ENCODE measurements at places on chromosomes 5 and 9.

DNA sequence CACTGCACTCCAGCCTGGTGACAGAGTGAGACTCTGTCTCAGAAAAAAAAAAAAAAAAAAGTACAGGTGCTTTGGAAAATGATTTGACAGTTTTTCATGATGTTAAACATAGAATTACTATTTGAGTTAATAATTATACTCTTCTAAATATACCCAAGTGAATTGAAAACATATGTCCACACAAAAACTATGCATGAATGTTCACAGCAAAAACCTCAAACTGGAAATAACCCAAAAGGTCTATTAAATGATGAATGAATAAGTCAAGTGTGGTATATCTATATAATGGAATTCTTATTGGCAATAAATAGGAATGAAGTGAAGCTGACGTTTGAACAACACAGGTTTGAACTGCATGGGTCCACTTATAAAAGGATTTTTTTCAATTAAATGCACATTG lies 207.2 kb upstream of the DAB2 start:
- DNase-seq: no peak

- DNase-seq: no peak
These were observed 32.0 kb upstream of the PANK3 start for GRCh38 chr5:168611165-168611564.

- no peak for DNase-seq
These were observed 49.6 kb upstream of the RXRA start for GRCh38 chr9:134276453-134277245.

GRCh38 chr9:120158221-120158620 lies 421.7 kb downstream of the CDK5RAP2 start:
- DNase-seq: no peak

- DNase-seq: no peak
These were observed 10.0 kb upstream of the AGPAT2 start for GRCh38 chr9:136697146-136697820.

DNA sequence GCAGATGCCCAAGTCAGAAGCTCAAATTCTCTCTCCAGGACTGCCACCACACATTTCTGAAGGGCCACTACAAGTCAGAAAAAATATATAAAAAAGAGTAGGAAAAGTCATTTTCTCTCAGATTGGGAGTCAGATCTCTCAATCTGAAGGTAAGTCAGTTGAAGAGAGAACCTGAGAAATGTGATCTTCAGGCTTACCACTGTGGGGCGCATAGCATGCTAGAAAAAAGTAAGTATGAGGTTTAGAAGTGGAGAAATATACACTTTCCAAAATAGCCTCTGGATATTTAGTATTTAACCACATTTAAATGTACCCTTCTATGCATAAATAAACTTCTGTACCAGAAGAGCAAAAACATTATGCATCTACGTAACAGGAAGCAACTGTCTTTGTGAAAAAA lies 800.7 kb upstream of the CTNND2 start:
- no peak for DNase-seq

- DNase-seq: no peak
These were observed 396.7 kb downstream of the MRPS30 start for GRCh38 chr5:45205403-45205961.

- no peak for DNase-seq
These were observed 204.7 kb downstream of the CDK5RAP2 start for GRCh38 chr9:120375316-120375715.

DNA sequence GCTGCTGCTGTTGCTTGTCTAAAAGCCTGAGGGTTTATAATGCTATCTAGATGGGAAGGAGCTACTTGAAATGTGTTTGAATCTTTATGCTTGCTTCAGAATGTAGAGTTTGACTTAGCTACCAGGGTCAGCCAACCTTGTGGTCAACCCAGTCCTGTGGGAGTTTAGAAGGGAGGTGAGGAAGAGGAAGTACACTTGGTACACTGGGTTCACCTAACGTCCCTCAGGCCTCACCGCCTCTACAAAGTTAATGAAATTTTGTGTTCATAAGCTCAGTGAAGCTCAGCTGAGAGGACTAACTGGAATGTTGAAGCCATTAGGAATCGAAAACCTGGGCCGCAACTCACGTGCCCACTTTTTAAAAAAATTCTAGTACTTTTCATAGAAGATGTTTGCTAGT lies 10.7 kb downstream of the IQGAP2 start:
- no peak for DNase-seq

DNA sequence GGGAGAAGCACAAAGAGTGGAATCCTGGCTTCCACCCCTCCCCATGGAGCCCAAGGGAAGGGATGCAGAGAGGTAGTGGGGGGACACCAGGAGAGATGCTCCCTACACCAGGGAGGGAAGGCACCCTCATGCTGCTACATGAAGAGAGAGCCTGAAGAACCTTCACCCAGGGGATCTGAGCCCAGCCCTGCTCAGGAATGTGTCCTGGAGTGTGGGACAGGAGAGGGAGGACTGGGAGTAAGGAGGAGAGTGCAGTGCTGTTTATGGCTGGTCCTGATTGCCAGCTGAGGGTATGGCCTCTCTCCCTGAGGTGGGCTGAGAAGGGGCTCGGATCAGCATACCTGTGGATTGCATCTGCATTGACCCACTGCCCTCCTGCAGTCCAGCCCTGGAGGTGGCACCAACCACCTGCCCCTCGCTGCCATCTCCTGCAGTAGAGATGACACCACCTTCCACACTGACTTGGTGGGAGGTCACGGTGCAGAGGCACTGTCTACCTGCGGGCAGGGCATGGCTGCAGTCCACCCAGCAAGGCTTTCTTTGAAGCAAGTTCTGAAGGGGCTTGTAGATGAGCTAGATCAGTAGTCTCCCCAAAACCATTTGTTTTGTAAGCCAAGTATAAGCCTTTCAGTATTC lies 114.9 kb upstream of the SLC25A48 start:
- no peak for DNase-seq

DNA sequence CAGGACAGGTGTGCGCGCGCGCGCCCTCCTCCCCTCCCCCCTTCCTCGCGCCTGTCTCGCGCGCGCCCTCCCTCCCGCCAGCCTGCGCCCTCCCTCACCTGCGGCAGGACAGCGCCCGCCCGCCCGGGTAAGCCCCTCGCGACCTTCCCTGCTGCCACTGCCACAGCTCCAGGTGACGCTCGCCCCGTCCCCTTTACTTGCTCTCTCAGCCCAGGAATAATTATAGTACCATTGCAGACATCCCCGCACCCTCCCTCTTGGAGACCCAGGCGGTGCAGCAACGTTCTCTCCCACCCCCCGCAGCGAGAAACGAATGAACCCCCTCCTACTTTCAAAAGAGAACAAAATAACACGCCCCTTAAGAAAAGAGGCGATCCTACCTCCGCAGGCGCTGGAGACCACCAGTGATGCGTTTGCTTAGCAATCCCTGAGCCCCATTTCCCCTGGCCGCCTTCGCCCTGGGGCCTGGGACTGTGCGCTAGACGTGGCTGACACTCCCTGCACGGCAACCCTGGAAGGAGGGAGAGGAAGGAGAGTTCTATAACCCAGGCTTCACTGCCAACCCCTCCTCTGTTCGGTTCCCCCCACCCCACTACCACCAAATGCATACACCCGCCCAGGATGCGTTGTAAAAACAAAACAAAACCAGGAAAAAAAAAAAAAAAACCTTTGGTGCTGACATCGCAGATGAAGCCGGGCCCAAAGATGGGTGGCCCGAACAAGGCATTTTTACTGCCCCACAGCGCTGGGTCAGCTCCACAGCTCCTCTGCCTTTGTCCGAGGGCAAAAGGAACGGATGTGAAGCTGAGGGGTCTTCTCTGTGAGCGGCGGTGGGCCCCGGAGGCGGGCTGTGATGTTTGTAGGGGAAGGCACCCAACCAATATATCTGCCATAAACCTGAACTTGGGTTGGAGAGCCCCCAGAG lies 5.6 kb upstream of the PURA start:
- DNase-seq: no peak

GRCh38 chr5:1521671-1522600 lies 1.8 kb downstream of the LPCAT1 start:
- DNase-seq: peak; percentile 25

GRCh38 chr5:133828722-133829121 lies 139.7 kb downstream of the C5orf15 start:
- DNase-seq: no peak

- peak; percentile 75 for DNase-seq
These were observed 404.7 kb downstream of the TLE4 start for GRCh38 chr9:79976257-79977073.

- no peak for DNase-seq
These were observed 89.3 kb downstream of the ALDH1A1 start for GRCh38 chr9:72863456-72864094.

- no peak for DNase-seq
These were observed 7.7 kb upstream of the ZCCHC10 start for GRCh38 chr5:133034064-133034463.

DNA sequence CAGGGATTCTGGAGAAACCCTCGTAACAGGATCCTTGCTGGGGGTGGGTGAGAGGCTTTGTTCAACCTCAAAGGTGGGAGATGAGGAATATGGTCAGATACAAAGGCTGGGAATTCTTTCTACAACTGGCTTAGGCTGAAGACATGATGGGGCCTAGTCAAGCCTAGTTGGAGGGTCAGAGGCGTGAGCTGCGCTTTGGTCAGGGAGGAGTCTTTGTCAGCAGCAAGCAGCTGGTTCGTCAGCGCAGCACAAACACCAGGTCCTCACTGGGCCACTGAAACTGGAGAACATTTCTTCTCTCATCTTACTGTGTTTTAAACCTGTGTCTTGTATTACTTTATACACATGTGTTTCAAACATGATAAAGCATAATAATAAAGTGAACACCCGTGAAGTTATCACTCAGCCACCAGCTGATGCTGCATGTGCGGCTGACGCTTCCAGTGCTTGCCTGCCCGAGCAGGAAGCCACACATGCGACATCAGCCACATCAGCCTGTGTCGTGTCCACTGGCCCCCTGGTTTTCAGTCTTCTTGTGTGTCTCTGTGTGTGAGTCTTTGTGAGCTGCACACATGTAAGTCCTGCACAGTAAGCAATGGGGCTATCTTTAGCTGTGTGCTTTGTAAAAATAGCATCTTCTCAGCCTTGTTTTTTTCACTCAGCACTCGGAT lies 81.5 kb downstream of the WNK2 start:
- DNase-seq: no peak

DNA sequence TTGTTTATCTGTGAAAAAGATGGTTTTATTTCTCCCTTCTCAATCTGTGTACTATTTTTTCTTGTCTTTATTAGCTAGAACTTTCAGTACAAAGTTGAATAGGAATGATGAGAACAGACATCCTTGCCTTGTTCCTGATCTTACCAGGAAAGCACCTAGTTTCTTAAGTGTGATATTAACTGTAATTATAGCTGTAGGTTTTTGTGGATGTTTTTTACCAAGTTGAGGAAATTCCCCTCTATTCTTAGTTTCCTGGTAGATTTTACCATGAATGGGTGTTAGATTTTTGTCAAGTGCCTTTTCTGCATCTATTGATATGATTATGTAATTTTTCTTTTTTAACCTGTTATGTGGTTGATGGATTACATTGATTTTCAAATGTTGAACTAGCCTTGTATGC lies 68.7 kb downstream of the KCNN2 start:
- no peak for DNase-seq

DNA sequence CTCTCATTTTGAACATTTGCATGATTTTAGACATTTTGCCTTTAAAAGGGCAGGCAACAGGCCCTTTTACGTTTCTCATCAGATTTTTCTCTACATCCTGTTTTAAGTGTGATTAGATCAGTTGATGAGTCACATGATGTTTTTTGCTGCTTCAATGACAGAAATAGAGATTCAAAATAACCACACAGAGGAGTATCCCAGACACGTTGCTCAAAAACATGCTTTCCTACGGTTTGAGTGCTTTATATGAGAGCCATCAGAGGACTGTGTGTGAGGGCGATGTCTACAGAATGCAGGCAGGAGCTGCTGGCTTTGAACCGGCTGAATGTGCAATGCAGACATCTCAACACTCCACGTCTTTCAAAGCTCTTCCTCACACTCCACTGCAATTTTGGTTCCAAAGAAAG lies 42.1 kb downstream of the OTULIN start:
- DNase-seq: no peak

GRCh38 chr9:26129217-26129616 lies 451.0 kb upstream of the TUSC1 start:
- DNase-seq: no peak

DNA sequence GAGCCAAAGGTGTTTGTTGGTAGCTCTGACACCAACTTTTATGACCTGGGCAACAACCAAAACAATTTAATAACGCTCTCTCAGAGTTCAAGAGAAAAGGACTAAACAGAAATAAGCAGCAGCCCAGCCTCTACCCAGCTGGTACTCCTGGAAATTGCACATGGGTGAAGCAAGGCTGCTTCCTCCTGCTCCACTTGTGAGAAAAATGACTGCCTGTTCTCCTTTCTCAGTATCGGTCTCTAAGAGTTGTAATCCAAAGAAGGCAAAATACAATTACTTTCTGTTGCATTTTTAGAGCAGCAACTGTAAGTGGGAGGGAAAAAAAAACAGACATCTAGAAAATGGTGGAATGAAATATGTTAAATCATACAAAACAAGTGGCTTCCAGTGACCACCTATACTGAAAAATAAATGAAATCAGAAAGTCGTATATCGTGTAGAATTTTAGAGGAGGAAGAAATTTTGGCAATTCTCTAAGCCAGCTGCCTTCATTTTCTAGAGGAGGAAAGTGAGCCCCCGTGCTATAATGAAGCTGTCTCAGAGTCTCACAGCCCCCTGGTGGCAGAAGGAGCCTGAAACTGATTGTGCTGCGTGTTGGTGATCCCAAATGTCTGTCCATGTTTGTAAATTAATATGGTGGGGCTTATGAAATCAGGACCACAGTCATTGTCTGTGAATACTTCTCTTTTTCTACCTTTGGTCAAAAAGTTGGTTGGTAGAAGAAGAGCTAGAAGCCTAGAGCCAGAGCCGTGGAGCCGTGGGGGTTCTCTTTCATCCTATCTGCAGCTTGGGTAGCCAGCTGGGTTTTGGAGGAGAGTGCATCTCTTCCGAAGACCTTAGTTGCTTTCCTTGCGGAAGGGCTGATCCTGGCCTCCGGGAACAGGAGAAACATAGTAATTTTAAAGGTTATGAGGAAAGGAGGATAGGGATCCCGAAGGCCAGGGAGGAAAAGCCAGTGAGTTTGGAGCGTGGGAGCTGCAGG lies 139.9 kb downstream of the PIP5K1B start:
- no peak for DNase-seq

DNA sequence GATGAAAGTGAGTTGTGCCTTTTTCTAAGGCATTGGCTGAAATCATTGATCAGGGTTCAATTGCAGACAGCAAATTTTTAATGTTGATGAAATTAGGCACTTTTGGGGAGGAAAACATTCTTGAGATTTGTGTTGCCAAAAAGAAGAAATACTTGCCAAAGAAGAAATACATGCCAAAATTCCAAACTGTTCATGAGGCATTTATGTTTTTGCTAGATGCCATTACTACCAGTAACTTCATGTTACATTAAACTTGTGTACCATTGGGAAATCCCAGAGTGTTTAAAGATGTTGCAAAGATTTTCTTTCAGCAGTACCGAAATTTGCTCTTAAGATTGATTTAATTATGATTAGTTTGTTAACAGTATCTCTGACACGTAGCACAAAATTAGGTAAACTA lies 7.0 kb downstream of the XRCC4 start:
- no peak for DNase-seq

GRCh38 chr5:34889394-34889793 lies 25.9 kb downstream of the RAD1 start:
- DNase-seq: no peak

GRCh38 chr5:113119246-113119924 lies 142.8 kb downstream of the DCP2 start:
- DNase-seq: no peak

All from NCI-H2029 (cell line).